ENCODE measurements at places on chromosomes 13 and 19. TPM values are rescaled to one million over a fixed set of nuclear protein-coding genes. Genes with fewer than 3 reads are reported as not detected.

Gene C13orf46
- 4.8 TPM for total RNA-seq

Gene DZIP1
- total RNA-seq, result 12.7 TPM

Gene DLL3
- total RNA-seq, result not detected

DNA sequence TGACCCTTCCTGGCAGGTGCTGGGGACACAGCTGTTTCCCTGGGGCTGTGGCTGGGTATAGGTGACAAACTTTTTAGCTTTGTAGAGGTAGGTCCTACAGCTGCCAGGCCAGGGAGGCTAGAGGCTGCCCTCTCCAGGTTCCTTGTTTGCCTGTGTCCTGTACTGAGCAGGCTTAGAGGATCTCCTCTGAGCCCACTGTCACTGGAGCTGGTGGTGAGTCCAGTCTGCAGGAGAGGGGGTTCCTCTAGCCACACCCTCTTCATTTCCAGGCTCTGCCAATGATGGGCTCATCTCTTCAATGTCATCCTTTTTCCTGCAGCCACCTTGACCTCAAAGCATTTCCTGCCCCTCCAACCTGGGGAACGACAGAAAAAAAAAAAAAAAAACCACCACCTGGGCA is 12.6 kb upstream of the RAB11B start:
- DNase-seq, result no peak

GRCh38 chr19:17504456-17504855 is 7.0 kb upstream of the PGLS start:
- no peak for DNase-seq

- DNase-seq, result no peak
Measured at GRCh38 chr19:40466219-40466984, 399 bp upstream of the SPTBN4 start.

- DNase-seq, result no peak
Measured at GRCh38 chr13:95652244-95652764, 7.8 kb upstream of the DZIP1 start.

Measured in ascending aorta (tissue), 2 donors.